ENCODE measurements at places on chromosomes 6 and 20. TPM values are rescaled to one million over a fixed set of nuclear protein-coding genes. Genes with fewer than 3 reads are reported as not detected.

Gene PGC
- polyA plus RNA-seq: not detected

DNA sequence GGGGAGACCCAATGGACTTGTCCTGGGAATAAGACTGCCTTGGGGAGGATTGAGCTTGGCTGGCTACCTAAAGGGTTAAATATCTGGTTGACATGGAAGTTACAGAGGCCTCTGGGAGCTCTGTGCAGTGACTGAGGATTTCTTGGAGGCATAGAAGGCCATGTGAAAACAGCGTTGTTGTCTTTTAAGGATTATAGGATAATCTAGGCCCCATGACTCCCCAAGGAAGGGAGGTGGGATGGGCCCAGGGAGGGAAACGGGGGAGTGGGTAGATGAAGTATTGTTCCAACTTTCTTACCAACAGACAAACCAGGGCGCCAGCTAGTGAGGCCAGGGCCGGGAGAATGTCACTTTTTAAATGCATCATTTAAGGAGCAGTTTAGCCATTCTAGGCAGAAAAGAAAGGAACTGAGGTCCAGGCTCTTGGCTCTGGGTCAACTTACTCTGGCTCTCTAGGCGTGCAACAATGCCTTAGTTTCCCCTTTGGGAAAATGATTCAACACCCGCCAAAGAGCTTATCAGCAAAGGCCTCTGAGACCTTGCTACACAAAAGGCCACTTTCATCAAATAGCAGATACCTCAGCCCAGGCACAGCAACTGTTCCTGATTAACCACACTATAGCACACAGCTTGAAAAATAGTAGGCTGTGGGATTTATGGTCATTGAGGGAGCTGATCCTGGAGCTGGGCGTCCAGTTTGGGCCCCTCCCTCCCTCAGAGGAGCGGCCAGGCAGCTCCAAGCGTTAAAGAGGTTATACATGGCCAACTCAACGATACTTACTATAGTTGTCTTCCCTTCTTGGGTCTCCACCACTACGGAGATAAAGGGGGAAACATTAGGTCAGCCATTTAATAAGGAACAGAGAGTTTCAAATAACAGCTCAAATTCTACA is 7.0 kb downstream of the MRPS18A start:
- no peak for DNase-seq

DNA sequence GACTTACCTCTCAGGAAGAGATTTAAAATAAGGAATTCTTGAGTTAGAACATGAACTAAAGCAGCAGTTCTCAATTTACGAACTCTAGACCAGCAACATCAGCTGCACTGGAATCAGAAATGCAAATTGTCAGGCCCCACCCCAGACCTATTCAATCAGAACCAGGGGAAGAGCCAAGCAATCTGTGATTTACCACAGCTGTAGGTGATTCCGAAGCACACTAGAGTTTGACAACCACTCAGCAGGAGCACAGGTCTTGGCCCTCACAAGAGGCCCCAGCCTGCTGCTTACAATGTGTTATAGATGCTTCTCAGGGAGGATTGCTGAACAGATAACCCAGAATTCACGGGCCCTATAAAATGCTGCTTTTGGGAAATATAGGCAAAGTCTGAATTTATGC is 279.2 kb downstream of the PTPRK start:
- DNase-seq: no peak

DNA sequence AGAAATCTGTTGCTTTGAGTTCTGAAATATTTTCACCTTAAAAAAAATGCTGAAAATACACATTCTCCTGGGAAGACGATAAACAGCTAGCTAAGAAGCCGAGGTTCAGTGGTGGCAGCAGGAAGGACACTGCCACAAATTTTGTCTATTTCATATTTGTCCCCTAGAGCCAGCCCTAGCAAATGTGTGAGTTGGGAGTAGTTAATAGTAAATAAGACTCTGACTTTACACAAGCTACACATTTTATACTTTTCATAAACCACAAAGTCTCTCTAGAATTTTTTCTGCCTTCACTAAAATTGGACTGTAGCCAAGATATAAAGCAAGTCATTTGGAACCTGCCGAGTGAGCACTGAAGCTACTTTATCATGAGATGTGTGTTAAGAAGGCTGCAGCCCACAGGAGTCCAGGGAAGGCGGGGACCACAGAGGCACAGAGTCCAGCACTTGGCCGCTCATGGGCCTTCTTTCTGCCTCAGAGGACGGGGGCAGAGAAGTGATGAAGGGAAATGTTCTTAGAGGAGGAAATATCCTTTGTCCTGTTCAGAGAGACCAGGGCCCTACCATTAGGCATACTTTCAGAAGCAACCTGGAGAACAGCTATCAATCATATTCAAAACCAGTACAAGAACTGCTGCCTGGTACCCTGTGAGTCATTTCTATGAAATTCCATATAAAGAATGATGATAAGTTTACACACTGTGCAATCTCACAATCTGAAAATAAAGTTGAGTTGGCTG is 241.7 kb upstream of the TAB2 start:
- DNase-seq: no peak

GRCh38 chr20:50344232-50345071 is 153.8 kb downstream of the CEBPB start:
- DNase-seq: no peak

DNA sequence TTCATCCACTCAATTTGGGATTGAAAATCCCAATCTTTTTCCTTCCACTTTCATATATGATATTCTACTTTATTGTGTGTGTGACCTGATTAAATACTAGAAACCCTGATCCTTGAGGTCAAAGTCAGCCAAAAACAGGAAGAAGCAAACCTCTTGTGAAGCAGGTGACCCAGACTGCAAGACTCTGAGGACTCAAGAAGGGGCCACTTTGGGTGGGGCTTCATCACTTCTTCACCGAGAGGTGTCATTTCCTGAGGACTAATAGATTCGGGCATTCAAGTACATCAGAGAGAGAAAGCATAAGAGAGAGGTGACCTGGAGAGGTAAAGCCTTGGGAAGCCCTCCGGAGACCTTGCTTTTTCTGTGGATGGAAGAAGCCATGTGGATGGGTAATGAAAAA is 129.0 kb downstream of the CFAP61 start:
- DNase-seq: no peak

DNA sequence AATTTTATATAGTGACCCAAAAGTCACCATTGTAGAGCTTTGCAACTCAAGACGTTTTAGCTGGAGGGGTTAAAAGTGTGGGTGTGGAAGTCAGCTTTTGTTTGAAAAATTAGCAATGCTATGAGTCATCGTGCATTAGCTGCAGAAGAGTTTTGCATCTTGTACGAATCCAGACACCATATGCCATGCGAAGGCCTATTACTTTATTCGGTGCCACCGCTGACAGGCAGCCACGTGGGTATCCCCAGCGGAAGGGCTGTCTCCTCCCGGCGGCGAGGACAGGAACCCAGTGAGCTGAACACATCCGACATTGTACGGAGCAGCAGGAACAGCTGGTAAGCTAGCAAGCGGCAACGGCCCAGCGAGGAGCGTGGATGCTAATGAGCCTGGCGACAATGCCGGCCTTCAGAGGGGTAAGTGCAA is 84.4 kb downstream of the INSM1 start:
- DNase-seq: no peak

DNA sequence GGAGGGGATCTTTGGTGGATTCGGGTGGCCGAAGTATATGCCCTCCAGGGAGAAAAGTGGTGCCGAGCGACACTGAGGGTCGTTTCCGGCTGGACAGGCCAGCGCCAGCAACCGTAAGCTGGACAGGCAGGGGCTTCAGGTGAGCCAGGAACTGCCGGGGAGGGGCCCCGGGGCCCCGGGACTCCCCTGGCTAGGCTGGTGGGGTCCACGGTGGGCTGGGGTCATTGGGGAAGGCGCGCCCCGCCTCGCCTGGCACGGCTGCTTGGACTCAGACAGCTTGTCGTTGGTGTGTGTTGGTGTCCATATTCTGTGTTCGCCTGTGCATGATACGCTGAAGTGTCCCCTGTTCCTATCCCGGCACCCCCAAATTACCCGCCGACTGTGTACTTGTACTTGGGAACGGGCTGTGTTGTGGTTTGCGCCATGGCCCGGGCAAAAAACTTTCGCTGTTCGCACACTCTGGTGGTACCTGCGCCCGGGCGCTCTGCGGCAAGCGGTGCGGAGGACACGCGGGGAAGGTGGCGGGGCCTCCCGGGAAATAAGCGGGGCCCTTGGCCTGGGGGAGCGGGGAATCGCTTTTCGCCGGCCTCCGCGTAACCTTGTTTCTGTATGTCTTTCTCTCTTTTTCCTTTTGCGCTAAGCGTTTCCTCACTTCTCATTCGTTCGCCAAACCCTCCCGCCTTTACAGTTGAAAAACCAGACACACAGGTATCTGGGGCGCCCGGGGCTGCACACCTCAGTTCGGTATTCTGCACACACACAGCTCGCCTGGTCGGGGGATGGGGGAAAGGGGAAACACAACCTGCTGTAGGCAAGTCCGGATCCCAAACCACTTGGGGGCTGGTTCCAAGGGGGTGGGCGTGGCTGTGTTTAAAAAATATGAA is 3.2 kb downstream of the GNAS start:
- DNase-seq: no peak

Gene DYNLT1
- polyA plus RNA-seq: 133 TPM

Gene RPS10
- polyA plus RNA-seq: 1,783 TPM

Gene VWA7
- 1.1 TPM for polyA plus RNA-seq

Gene KCNK16
- not detected for polyA plus RNA-seq

- DNase-seq: no peak
Observed at GRCh38 chr6:38021571-38021970, 202.0 kb downstream of the ZFAND3 start.

Gene CST7
- polyA plus RNA-seq: not detected

Measured in A549 (cell line).